ENCODE measurements at places on chromosomes 13 and 19. TPM values are rescaled to one million over a fixed set of nuclear protein-coding genes. Genes with fewer than 3 reads are reported as not detected.

The CEACAM8 gene
- not detected for total RNA-seq

GRCh38 chr19:22620912-22621311 is 13.2 kb upstream of the ZNF492 start:
- no peak for DNase-seq
- no peaks in the 10 kb centered on the region for H3K4me1 ChIP-seq
- H3K27me3 ChIP-seq = no peaks in the 10 kb centered on the region
- no peak overlapping the region for H3K27ac ChIP-seq
- no peaks in the 10 kb centered on the region for H3K36me3 ChIP-seq

- H3K27ac ChIP-seq = peak overlapping the region; percentile 76
- no peaks in the 10 kb centered on the region for H3K27me3 ChIP-seq
- H3K4me1 ChIP-seq = peaks cover 55% of the 10 kb centered on the region
- DNase-seq = no peak
- H3K4me3 ChIP-seq = peak overlapping the region; percentile 82
These were observed 444 bp downstream of the PROSER1 start for GRCh38 chr13:39037410-39037879.

- DNase-seq = no peak
- H3K4me1 ChIP-seq = no peaks in the 10 kb centered on the region
- no peaks in the 10 kb centered on the region for H3K27me3 ChIP-seq
- H3K27ac ChIP-seq = no peak overlapping the region
- no peak overlapping the region for H3K4me3 ChIP-seq
- H3K36me3 ChIP-seq = no peaks in the 10 kb centered on the region
These were observed 201.1 kb downstream of the NBEA start for GRCh38 chr13:35143123-35143522.

- no peaks in the 10 kb centered on the region for H3K36me3 ChIP-seq
- no peak for DNase-seq
- H3K4me3 ChIP-seq = no peak overlapping the region
- H3K27me3 ChIP-seq = no peaks in the 10 kb centered on the region
- no peak overlapping the region for H3K27ac ChIP-seq
These were observed 66.9 kb upstream of the DOCK9 start for GRCh38 chr13:99044764-99045163.

Data from thoracic aorta (tissue), 2 donors.